ENCODE measurements at places on chromosomes 7 and 10.

DNA sequence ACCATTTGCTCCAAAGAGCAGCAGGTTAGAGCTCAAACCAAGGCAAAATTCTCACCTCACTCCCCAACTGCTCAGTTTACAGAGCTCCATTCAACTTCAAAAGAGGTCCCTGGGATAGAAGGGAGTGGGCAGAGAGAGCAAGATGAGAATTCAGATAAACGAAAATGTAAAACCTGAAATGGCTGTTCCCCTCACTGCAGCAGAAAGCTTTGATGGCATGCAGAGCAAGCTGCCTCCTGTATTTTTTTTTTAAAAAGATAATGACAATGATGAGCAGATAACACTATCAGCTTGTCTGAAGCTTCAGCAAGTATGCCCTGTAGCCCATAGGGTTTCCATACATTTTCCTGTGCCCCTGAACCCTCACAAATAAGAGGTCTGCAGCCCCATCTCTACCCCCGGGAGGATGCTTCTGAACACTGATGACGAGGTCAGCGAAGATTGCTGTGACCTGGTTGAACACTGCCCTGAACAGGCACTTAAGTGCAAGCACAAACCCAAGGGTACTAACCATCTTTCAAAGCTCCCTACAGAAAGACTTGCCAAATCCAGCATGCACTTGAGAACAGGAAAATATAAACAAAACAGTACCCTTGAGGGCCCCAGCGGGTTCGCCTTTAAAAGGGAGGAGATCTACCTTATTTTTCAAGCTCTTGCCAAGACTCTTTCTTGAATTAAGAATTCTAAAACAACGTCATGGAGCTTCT, 81.3 kb downstream of the GLI3 start:
- DNase-seq = no peak

GRCh38 chr10:99695761-99696160, 36.2 kb downstream of the COX15 start:
- no peak for DNase-seq

DNA sequence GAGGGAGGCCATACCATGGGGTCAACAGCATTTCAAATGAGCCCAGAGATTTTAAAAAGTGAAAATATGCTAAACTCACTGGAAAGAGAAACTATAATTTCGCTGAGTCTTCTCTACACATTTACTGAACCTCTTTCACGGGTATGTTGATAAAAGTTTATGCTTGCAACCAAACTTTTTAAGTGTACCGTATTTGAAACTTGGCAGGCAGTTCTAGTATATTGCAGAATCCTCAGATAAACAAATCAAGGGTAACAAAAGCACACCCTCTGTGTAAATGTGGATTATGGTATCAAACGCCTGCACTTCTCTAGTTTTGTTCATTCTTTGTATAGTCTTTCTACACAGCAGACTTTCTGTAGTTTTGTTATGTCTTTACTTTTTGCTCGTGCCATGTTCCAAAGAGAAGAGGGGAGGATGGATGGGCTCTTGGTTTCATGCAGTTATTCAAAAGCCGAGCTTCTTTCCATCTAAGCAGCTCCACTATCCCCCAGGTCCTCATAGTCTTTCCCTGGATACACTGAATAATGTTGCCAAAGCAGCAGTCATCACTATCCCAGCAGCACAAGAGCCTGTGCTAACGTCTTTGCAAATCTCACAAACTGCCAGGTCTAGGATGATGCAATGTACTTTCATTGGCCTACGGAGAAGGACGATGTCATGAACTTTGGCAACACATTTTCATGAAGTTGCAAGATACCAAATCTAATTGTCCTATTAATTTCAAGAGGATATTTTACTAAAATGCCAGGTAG, 131.2 kb downstream of the MPP7 start:
- DNase-seq = no peak

GRCh38 chr7:120278773-120279172, 5.8 kb downstream of the KCND2 start:
- no peak for DNase-seq

GRCh38 chr7:86025807-86026206, 617.9 kb upstream of the GRM3 start:
- DNase-seq = no peak

DNA sequence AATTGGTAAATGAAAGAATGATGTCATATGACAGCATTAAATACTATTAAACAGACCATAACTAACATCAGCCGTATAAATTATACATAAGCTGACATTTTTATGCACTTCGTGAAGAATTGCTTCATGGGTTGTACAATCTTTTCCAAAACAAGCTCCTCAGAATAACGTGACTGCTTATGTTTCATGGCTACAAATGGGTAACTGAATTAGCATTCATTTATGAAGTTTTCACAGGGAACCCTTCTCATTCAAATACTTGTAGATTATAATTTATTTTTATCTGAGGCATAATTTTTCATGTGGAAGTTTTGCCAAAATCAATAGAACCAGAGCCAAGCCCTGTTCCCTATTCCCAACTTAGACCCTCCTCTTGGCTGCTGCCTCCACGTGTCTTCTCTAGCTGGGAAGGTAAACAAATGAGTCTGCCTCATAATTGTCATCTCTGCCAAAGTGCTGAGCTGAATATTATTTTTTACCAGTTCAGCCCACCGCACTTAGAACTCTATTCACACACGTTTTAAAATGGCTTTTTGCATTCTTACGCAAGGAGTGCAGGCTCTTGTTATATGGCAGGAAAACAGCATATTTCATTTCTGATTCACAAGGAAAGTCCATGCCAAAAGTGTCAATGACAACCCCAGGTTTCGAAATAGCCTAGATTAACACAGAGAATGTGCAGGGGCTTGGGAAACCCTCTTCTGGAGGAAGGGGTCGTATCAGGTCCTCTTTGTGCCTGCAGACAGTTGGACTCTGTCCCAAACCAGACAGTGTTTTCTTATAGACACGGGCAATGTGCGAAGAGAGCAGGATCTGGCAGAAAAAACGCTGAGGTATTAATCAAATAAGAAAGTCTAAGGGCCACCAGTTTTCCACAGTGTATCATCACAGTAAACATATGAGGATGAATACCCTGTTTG, 370.7 kb upstream of the MGMT start:
- DNase-seq = no peak

DNA sequence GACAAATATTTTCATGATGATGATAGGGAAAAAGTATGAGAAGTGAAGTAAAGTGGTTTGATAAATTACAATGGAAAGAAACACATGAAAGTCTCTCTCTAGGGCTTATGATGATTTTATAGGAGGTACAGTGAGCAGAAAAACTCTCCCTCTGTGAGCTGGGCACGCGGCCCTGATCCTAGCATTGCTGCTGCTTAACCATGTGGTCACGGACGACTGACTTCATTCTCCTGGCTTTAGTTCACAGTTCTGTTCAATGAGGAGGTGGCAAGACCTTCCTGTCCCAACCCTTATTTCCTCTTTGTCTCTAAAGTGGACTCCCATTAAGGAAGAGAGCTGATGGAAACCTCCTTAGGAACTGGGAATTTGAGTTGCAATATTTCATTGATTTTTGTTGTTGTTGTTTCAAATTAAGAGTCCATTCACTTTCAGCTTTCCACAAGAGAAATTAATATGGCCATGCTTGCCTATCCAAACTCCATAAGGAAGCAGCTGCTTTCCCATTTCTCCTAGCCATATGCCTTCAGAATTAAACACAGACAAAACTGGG, 8.2 kb upstream of the PON3 start:
- peak; percentile 18 for DNase-seq

GRCh38 chr10:49735848-49736563, 26.1 kb downstream of the OGDHL start:
- DNase-seq = no peak

- no peak for DNase-seq
Measured at GRCh38 chr7:139105484-139105883, 4.0 kb downstream of the ZC3HAV1 start.

DNA sequence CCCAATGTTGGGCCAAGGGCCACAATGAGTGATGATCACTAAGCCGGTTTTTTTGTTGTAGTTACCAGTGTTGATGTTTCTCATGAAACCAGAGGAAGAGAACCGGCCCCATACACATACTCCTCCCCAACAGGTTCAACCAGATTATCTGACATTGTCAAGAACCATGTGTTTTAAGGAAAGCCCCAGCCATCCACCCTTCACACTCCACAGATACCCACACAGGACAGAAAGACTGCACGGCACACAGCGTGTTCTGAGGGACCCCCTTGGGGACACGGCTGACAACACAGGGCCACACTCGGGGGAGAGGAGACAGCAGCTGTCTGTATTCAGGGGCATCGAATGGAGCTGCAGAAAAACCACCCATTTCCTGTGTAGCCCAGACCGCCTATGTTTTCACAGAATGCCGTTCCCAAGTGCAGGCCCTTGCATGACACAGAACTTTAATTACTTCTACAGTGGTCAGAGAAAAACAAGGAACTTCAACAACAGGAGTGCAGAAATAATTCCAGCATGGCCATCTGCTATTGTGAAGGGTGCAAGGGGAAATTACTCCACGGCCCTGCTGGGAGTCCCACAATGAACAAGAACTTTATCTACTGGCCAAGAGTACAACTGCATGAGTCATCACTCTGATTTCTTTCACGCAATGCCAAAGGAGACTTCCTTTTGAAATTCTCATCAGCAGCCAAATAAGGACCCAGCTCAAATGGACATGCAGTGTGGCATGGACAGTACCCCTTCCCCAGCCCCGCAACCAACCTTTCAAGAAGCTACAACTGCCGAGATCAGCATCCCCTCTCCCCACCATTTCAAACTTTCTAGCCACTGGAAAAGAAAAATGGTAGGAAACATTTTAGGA, 2.3 kb downstream of the KLF6 start:
- peak; percentile 57 for DNase-seq

DNA sequence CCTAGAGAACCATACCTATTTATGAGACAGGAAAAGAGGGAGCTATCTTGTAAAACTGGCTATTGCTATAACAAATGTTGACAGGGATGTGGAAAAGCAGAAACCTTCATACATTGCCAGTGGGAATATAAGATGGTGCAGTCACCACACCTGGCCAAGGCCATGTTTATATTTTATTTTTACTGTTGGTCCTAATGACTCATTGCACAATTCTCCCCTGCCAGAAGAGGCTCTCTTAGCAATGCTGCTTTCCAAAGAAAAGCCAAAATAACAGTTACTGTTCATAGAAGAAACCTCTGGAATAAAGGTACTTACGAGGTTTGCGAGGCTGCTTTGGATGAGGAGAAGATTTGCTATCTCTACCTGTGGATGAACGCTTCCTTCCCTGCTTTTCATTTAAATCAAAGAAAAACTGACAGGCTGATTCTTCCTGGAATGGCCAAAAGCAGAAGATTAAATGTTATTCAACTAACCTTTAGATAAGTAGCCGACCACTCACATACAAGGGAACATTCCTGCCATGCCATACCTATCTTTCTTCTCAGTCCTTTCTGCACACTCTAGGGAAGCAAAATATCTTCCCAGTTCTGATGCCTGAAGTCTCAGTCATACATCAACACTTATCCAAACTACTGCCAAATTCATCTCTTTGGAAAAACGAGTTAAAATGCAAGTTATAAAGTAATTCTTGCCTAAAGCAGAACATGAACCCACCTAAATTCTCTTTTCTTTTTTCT, 16.3 kb upstream of the CHUK start:
- DNase-seq = no peak

DNA sequence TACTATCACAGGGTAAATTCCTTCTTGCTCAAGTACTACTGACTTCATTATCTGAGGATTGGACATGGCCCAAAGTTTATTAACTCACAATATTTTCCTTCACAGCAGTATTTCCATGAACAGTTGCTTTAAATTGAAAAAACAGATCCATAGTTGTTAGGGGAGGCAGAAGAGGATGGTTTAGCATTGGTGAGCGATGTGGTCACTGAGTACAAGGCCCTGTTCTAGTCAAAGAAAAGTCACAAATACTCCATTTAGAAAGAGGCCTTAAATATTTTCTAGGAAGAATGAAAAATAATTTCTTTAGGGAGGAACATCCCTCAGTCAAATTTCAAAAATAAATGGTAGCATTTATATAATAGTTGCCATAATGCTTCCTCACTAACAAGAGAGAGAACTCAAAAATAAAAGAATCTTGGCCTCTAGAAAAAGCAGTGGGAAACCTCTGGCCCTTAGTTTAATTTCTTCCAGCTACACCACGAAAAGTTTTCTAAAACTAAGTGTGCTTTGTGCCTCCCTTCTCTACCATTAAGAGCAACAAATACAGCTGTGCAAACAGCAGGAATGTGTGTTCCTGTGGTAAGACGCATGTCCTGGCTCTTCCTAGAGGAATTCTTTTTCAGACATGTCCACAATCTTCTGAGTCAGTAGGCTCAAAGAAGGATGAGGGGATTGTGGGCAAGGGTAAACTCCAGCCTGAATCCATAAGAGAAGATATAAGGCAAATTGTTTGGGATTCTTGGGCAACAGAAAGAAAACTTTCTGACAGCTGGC, 105.7 kb downstream of the HOXA1 start:
- DNase-seq = no peak

- peak; percentile 94 for DNase-seq
Measured at GRCh38 chr7:7719236-7719635, 829 bp upstream of the RPA3 start.

DNA sequence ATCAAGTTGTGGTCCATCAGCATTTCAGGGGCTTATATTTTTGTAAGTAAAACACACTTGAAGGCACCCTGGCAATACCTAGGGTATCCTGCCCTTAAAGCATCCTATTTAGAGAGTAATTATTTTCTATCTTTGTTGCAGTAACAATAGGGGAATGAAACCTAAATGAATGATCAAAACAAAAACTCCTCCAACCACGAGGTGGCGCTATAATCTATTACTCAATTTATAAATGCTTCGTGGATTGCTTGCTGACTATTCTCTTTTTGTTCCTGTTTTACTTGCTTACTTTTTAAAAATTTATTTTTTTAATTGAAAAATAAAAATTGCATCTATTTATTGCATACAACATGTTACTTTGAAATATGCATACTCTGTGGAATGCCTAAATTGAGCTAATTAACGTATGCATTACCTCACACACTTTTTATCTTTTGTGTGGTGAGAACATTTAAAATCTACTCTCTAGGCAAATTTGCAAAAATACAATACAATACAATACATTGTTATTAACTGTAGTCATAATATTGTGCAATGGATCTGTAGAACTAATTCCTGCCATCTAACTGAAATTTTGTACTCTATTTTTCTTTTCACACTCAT, 147.7 kb upstream of the BMPER start:
- no peak for DNase-seq

- no peak for DNase-seq
Measured at GRCh38 chr7:39683216-39683845, 60.0 kb downstream of the RALA start.

DNA sequence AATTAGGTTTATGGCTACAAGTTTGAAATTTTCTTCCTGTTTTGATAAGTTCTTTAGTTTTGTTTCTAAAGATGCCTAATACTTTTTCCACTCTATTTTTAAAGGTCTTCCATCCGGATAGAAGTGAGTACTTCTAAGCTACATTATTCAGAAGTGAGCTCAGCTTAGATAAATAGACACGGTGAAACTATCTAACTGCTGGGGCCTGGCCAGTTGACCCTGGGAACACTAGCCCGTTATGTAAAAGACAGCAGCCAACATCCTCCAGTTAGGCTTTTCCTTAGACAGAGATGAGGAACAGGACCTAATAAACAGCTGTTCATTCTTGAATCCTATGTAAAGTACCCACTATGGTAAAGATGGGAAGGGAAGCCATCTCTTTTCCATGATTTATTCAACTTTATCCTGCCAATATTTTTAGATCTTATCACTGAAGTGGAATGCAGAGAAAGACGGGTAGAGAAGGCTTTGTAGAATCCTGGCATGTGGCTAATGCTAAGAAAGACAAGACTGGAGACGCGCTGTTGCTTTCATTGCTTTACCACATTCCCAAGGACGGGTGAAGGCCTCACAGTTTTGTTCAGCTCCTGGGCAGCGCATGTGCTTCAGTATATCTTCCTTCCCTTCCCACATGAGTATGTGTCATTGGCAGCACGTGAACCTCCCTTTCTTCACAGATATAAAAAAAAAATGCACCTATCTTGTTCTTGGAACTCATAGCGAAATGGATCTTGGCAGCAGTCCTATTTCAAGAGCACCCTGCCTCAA, 340.0 kb upstream of the MEOX2 start:
- DNase-seq = peak; percentile 18
